ENCODE measurements at places on chromosomes 13 and 19.

- no peak for DNase-seq
Measured at GRCh38 chr19:10010247-10010691, at the start of gene COL5A3. COL5A3 (minus strand) TSS chr19:10010504; CDS start chr19:10010385, 119 bp downstream.

GRCh38 chr19:41621226-41621625, 5.6 kb downstream of the CEACAM4 start:
- no peak for DNase-seq

DNA sequence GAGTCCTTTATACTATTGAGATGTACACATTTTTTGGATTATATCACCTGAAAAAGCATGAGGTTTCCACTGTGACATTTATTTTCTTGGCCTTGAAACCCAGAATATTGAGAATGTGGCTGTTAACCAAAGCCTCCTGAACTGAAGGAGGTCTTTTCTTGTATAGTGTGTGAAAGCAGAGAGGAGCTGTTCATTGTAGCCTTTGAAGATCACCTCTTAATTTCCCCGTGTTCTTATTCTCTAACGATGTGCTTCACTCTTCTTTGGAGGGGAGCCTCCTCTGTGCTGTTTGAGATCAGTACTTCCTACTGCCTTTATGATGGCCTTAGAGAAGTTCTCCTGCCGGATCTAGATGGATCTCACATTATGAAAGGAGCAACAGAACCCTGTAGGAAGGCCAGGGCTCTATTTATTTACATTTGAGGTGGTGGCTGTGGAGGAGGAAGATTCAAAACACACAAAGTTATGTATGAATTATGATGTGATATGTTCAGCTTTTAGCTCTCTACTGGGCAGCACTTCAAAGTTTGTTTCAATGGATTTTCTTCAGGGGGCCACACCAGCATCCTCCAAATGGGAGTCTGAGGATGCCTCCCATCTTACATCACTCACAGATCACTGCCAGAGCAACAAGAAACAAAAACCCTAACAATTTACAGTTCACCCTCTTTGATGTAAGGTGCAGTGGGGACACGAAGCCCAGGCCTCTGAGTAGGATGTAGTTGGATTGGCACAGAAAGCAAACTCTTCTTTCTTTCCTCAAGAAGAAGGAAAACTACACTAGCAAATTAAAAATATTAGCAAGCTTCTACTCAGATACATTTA, 322.3 kb downstream of the DLEU7 start:
- DNase-seq: no peak

DNA sequence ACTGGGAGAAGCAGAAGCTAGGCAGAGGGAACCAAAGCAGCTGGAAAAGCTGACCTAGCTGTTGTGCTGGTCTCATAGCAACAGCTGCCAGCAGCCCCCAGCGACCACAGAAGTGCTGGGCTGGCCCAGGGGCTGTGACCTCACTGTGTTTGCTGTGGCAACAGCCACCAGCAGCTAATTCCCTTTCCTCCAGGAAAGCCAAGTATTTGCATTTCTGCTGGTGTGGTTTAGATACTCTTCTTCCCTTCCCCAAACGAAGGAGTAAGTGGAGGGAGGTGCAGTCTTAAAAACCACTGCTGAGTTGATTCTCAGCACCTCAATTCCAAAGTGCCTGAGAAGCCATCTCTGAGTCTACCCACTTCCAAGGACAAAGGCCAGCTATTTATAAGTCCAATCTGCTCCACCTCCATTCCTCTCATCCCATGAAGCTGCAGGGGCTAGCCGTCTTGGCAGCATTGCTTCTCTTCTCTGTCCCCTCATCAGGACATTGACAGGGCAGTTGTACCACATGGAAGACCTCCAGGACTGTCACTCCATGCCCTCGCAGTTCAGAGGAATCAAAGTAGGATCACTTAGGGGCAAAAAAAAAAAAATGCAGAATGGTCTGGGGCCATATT, 11.5 kb upstream of the CCDC97 start:
- no peak for DNase-seq

DNA sequence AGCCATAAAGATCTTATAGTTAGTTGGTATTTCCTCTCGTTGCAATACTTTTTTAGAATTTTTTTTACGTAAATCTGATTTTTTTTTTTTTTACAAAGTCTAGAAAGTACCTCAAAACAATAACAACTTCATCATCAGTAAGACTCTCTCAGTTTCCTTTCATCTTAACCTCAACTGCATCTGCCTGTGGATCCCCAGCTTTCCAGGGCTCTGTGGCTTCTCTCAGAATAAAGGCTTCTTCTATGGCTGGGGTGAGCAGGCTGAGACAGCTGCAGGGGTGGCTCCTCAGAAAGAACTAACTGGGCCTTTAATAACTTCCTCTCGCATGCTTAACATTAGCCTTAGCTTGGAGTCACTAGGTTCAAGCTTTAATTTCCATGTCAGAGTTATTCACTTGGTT, 4.2 kb downstream of the ZNF506 start:
- DNase-seq: no peak

DNA sequence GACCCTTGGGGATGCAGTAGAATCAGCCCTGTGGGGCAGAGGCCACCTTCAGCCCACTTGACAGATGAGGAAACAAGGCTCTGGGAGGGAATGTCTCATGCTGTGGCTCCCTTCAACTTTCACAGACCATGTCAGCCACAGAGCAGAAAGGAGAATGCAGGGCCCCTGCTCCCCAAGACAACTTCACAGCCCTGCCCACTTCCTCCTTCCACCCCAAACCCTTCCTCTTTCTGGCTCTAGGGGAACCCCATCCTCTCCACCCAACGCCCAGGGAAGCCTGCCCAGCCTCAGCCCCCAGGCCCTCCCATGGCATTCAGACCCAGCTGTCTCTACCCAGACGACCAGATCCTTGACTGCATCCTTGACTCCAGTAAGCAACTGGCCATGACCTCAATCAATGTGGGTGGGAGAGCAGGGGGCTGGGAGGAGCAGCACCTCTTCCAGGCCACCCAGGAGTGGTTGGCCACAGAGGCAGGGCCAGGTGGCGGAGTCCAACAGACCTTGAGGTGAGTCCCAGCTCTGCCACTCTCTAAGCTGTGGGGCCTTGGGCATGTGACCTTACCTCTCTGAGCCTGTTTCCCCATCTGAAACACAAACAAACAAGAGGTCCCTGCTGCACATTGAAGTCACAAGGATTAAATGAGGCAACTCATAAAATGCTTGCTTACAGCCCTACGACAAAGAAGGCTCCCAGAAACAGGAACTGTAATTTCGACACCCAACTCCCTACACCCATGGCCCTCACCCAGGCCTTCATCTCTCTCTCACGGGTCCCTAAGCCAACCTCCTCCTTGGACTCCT, 15.8 kb downstream of the DEDD2 start:
- no peak for DNase-seq

DNA sequence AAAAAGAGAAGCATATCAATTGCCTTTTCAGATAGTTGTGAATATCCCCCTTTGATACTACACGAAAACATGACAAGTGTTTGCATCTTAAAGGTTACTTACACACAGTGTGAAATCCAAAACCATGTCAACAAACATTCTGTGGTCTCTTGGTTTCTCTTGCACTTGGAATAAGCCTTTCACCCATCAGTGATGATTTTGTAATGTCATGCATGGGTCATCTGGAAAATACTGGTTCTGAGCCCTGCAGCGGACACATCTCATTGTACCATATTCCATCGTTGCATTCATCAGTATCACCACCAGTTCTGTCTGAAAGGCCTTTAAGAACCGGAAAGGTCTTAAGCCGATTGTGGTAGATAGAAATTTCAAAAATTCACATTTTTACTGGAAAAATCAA, 65.4 kb upstream of the SOX1 start:
- no peak for DNase-seq

GRCh38 chr19:1747285-1748114, 5.8 kb upstream of the ONECUT3 start:
- DNase-seq: no peak

DNA sequence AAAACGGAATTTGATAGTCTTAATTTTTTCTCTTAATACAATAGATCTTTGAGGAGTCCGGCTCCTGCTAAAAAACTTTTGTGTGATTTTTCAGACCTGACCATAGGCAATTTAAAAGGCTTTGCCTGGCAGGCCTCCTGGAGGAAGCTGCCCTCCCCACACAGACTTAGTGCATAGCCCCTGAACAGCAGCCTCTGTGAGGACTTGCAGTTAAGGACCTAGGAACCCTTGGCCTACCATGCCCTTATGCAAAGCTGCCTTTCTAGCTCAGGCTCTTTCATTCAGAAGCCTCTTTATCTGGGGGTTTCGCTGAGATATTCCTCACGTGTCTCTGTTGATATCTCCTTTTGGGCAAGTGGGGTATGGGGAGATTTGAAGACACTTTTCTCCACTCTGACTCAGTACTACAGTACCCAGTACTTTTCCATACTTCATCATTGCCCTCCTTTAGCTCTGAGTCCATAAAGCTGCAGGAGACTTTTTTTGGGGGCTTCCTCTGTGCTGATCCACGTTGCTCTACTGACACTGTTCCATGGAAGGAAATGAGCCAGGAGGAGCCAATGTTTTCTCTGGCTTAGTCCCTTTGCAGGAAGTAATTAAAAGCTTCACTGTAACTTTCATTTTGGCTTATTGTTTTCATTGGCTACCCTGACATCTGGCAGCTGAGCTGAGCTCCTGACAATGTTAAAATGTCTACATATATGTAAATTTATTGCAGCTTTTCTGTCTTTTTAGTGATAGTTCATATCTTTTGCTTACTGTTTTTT, 283.1 kb downstream of the TDRD3 start:
- no peak for DNase-seq

GRCh38 chr13:22121146-22121739, 450.4 kb downstream of the FGF9 start:
- no peak for DNase-seq

DNA sequence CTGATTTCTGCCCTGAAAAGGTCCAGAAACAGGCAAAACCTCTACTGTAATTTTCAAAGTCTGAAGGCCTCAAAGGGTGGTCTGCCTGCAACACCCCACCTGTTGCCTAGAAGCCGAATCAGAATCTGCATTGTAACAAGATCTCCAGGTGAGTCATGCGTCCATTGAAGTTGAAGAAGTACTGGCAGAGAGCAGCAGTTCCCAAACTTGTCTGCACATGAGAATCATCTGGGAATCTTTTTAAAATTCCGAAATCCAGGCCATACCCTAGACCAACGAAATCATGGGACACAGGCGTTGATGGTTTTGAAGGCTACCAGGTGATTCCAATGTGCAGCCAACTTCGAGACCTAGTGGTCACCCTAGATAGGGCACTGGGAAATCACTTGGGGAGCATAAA, 16.0 kb upstream of the CLN5 start:
- no peak for DNase-seq

GRCh38 chr13:94706843-94707399, 5.4 kb downstream of the SOX21 start:
- DNase-seq: peak; percentile 91

DNA sequence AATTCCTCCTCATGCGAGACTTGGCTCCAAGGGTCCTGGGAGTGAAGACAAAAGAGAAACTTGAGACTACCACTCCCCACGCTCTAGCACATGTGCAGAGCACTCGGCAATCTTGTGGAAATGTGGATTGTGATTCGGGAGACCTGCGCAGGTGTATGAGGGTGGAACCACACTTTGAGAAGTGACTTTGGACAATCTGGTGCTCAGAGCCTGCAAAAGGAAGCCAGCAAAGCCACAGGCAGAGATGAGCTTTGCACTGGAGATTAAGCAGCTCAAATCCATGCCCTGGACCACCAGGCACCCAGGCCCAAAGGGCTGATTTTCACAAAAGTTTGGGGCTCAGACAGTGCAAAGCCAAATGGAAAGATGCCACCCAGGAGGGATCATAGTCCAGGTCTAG, 162.5 kb upstream of the TSHZ3 start:
- DNase-seq: no peak

DNA sequence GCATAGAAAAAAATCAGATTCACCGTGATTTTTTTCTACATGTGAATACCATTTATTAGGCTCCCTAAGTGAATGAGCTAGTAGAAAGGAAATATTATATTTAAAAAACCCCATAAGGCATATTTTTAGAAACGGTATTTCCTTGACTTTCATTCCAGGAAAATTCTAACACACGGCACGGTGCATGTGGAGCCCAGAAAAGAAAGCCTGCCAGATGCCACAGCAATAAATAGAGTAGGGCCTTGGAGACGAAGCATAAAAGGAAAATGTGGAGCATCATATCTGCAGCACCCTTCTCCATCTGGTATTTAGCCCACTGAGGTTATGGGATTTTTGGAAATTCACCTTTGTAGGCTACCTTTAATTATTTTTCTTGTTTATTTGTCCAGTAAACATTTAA, 314.4 kb downstream of the ENOX1 start:
- DNase-seq: no peak

- no peak for DNase-seq
Measured at GRCh38 chr13:34634448-34634847, 307.6 kb upstream of the NBEA start.

GRCh38 chr19:29841559-29842367, 30.0 kb downstream of the CCNE1 start:
- DNase-seq: no peak

DNA sequence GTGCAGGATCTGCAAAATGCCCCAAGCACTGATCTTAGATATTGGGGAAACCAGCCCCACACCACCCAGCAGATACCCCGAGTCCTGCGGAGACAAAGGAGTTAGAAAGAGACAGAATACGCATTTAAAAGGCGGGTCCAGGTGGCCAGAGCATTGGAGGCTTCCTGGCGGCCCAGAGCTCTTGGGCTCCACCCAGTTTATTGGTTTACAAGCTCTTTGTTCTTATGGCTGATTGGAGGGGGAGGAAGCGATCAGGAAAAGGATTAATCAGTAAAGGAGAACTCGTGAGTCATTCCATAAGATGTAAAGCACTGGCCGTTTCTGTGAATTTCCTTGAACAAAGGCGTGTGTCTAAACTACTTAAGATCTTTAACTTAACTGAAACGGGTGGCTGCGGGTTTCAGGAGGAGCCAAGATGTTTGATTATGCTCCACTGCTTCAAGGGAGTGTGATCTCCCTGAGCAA, 926 bp downstream of the ZNF587 start:
- no peak for DNase-seq

DNA sequence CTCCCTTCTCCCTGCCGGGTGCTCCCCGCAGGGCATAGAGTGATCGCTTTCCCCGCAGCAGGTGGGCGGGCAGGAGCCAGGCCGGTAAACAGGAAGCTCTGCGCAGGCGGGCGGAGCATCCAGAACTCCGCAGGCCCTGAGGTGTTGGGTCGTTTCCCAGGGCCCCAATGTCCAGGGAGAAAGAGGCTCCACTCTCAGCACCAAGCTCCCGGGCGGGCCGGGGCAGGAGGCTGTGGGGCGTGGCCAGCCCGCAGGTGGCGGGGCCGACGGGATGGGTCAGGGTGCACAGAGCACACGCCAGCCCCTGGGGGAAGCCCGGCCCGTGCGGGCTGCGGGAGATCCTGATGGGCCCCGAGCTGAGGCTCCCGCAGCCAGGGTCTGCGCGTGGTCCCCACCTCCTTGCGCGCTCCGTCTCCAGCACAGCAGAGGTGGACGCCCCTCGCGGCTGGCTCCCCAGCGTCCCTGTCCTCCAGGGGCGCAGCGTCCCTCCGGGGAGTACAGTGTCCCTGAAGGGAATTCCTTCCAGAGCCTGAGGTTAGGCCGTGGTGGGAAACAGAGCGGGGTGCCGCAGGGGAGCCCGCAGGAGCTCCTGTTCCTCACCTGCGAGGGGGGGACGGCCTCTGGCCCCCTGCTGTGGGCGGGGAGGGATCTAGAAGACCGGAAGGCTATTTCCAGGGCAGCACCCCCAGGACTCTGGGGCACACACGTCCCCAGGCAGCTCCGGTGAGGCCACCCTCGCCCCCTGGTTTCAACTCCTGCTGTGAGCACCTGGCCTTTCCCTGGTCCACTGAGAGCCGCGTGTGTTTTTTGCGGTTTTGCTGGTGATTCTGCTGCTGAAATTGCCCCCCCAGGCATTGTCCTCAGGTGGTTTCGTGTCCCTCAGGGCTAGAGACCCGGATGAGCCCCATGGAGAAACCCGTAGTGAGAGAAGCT, 12.2 kb downstream of the PIP5K1C start:
- DNase-seq: no peak

GRCh38 chr19:41376241-41376997, at the start of gene TMEM91:
TMEM91 (plus strand) TSS chr19:41376533; CDS start chr19:41378310, 1,777 bp downstream.
- no peak for DNase-seq
